ENCODE measurements at places on chromosomes 2 and 18. TPM values are rescaled to one million over a fixed set of nuclear protein-coding genes. Genes with fewer than 3 reads are reported as not detected.

DNA sequence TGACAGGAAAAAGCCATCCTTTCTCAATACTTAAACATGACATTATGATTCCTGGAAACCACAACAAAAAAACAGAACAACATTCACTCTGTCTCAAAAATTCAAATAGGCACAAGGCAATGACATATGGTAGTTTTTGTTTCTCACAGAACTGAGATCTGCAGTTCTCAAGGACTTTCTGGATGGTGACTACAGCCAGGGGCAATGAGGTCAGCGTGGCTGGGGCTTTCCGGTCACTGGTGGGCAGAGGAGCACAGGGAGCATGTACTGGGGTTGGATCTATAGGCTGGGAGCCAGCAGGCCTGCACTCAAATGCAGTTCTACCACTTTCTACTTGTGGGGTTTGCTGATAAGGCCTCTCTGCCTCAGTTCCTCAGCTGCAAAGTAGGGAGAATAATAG is 72.0 kb downstream of the CTAGE1 start:
- DNase-seq = no peak

GRCh38 chr18:78861116-78861515 is 118.5 kb upstream of the SALL3 start:
- DNase-seq = no peak

DNA sequence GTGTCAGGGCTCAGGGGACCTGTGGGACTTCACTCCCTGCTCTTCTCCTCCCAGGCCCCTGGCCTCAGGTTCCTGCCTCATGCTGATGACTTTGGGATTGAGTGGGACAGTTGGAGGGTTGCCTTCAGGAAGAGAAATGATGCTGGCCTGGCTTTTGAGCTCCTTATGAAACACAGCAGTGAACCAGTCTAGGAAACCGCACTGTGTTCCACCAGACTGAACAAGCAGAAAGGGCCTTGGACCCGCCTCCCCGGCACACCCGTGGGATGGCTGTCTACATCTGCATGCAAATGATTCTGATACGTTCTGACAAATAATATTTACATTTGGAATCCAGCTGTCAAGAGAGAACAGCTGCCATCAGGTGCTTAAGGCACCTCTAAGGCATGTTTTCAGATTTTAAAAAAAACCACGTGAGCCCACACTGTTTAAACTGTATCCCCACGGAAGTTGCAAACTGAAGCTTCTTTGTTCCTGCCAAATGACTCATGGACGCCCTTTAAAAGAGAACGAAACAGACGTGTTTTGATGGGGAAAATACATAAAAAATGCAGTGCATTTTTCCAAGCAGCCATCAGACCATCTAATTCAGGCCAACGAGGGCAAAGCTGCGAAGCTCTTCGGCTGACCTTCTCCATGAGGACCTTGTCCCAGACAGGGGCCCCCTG is 27.6 kb upstream of the ASAP2 start:
- DNase-seq = peak; percentile 56

- DNase-seq = no peak
Observed at GRCh38 chr2:121015971-121016485, 269.0 kb downstream of the TFCP2L1 start.

- no peak for DNase-seq
Observed at GRCh38 chr18:49071778-49072177, 121.0 kb upstream of the SMAD7 start.

DNA sequence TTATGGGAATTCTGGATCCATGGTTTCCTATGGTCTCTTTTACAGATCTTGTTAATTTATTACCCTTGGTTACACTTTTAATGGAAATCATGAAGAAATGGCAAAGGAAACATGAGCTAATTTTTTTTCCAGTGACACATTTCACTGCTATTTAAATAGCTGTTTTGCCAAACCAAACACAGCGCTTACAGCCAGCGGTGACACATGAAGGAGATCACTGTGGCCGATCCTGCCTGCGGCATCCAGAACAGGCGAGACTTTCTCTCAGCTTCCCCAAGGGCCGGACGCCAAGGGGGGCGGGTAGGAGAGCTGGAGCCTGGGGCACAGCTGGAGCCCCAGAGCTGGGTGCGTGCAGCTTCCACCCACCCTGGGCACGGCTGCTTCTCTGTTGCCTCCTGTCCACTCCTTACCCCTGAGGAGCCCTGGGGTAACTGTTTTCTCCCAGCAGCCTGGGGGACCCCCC is 81.4 kb upstream of the PKDCC start:
- peak; percentile 90 for DNase-seq

GRCh38 chr2:145845207-145845894 is 1325.4 kb upstream of the ZEB2 start:
- no peak for DNase-seq

GRCh38 chr18:55264108-55264507 is 304.8 kb upstream of the CCDC68 start:
- DNase-seq = no peak

- DNase-seq = no peak
Observed at GRCh38 chr2:167814881-167815718, 432.3 kb downstream of the STK39 start.

DNA sequence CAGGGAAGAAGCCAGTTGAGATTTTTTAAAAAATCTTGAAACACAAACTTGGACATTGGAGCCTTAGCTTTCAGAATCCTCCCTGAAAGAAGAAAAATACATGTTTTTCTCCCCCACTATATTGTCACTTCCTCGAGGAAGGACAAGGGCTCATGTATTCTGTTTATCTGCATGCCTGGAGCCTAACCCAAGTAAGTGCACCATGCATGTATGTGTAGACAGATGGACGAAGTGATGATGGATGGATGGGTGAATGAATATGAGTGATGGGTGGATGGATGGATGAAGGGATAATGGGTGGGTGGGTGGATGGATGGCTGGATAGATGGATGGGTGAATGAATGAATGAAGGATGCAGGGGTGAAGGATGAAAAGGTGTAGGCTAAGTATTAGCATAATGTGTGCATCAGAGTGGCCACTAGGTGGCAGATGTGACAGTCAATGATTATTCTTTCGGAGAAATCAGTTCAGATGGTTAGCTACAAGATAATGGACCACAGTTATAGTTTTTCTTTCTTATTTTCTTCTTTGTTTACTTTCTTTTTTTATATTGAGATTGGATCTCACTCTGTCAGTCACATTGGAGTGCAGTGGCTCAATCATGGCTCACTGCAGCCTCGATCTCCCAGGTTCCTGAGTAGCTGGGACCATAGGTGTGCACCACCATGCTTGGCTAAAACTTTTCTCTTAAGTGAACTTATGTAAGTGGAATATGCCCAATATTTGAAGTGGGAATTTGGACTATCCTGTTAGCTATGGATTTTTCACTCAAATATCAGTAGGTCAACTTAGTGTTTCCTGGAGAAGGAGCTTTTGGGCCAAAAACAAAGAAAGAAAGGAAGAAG is 18.5 kb upstream of the CCDC93 start:
- no peak for DNase-seq

DNA sequence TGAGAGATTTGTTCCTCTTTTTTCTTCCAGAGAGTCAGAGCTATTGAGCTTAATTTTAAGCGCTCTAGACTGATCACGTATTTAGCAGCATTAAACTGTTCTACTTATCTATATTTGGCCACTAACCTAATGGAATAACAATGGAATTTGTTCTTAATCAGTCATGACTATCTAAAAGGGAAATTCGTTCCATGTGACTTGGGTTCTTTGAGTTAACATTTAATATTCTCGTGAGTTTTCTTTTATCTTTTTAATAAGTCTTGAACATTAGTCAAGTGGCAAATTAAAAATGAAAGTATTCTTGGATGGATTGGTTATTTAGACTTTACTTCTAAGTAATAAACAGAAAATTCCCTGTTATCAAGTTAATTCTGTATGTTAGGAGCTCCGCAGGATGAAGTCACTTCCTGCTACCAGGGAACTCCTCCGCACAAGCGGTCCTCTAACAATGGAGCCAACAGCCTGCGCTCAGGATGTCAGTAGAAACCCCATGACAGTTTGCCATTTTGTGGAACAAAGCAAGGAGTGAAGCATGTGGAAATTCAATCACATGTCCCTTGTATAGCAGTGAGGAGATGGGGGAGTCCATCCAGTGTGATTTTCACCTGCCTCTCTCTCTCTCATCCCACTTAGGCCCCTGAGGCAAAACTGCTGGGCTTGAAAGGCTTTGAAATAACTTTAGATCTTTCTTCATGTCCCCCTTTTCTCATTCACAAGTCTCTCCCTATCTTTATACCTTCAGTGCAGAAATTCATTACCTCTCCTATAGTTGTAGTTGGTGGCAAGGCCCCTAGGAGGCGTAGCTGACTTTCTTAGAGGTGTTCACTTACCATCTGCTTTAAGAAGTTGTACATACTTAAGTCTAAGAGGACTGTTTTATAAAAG is 138.1 kb downstream of the WDR7 start:
- DNase-seq = peak; percentile 26

DNA sequence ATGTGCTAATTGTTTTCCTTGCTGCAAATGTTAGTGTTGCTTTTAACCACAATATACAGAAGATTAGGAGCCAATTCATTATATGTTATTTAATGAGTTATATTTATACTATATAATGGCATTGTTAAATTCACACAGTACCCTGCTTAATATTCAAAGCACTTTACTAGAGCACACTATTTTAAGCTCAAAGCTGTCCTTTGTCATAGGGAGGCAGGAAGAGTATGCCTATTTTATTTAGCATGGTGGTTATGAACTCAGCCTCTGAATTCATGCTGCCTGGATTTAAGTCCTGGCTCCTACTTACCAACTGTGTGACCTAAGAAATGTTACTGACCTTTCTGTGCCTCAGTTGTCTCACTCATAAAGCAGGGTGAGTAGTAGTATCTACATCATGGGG is 80.5 kb downstream of the FASTKD2 start:
- DNase-seq = no peak

GRCh38 chr2:4107179-4107578 is 403.8 kb downstream of the DCDC2C start:
- no peak for DNase-seq

DNA sequence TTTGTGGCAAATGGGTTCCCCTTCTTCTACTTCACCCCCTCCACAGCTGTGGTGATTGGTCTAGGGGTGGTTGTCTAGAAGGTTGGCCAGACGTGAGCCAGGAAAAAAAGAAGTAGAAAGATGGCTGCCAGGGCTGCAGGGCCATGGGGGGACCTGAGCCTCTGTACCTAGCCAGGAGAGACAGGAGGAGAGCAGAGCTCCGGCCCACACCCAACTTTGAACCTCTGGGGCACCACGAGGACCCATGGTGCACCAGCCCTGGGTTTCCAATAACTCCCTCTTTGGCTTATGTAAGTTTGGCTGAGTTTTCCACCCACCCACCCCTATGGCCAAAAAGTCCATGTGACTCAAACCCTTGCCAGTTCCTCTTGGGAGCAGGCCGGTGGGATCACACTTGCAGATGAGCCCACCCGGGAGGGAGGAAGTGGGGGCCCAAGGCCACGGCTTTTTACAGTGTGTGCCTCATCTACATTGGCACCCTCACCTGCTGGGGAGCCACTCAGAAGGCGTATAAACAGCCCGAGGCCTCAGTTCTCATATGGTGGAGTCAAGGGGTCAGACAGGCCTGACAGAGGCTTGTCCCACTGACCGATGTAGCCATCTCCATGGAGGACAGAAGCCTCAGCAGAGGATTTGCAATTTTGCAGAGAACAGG is 293.1 kb upstream of the HDAC4 start:
- DNase-seq = no peak

DNA sequence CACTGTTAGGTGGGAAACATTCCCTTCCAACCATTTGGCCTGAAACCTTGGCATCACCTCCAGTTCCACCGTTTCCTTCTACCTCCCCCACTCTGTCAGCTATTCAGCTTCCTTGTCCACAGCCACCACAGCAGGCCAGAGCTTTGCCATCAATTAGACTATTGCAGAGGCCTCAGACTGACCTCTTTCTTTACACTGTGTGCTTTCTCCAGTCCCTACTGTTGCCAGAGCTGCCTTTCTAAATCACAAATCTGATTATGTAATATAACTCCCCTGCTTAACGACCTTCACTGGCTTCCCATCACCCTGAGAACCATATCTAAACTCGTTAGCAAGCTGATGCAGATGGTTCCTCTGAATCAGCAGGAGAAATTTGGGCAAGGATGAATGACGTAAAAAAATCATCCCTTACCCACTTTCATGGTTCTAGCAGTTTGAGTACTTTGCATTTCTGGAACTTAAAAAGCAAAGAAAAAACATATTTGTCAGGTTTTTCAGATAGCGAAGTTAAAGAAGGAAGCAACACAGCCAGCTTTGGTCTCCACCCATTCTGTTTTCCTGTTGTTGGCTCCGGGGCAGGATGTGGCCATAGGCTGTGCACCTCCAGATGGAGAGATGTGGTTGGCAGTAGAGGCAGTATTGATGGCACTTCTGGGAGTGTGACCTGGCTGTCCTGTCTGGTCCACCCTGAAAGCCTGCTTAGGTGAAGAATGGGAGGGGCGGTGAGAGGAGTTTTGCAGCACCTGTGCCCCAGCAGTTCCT is 422.1 kb downstream of the PARD3B start:
- DNase-seq = no peak

DNA sequence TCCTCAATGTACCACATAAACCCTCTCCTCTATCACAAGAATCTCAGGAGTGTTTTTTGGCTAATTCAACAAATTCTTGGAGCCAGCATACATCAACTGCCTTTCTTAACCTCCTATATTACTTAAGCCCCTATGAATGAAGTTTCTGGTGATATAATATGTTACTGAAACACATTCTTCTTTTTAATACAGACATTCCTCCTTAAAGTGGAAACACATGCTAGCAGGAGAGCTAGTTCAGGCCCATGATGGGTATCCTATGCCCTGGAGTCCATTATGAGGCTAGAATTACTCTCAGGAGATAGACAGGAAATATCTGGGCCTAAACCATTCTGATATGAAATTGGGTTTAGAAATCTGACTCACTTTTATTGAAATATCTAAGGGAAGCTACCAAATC is 26.6 kb upstream of the RMDN2 start:
- DNase-seq = no peak

DNA sequence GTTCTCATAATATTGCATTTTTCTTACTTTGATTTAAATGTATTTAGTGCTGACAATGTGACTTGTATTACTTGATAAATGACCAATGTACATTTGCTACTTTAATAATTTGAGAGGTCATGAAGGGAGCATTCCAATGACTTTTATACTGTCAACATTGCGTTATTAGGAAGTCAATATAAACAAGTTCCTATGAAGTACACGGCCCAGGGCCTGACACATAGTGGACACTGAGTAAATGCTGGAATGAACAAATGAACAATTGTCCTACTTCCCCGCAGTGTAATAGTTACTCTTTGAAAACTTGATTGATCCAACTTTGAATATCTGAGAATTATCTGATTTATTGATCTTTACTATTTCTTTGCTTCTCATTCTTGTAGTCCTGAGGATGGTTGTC is 47.3 kb downstream of the PKP4 start:
- no peak for DNase-seq

DNA sequence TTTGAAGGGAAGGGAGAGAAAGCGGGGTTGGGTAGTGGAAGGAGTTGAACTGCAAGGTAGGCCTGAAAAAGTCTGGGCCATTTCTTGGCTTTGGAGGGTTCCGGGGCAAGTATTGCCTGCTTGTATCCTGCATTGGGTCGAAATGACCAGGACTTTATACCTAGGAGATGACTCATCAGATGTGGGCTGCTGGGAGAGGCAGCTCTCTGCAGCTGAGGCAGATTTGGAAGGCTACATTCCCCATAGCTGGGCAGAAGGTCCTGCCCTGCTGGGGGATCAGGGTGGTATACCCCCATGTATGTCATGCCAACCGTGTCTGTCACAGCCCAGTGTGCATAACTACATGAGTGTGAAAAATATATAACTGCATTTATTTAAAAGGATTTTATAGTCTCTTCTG is 171.8 kb upstream of the SPRED2 start:
- DNase-seq = no peak

Gene DYNAP
- not detected for total RNA-seq

Gene UGT1A8
- total RNA-seq = not detected

Gene LCT
- total RNA-seq = not detected

Gene PAX8
- 0.30 TPM for total RNA-seq
